Activated T-cell treated with anti-CD3 and anti-CD28 coated beads, Interleukin-2, amount 50 U/mL, for 72 hours (primary cell): ENCODE measurements at places on chromosomes 3 and 15.

DNA sequence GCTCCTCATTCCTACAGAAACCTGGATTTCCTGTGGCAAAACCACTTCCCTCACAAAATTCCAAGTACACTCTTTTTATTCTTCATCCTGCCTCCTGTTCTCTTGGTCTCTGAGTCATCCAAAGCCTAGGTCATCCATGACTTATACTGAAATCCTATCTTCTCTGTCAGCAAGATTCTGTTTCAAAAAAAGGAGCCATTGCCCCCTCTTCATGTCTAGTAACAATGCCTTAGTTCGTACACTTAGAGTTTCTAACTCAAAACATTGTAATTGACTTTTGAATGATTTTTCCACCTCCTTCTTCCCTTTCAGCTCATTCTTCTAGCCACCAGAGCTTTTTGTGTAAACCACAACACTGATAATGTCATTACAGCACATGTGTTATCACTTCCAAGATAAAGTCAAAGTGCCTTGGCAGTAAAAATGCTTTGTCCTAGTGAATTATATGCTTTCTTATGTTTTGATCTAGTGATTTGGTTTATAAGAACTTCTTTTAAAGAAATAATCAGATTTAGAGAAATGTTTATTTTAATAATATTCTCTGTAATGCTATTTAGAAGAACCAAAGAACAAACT lies 256.5 kb upstream of the NECTIN3 start:
- no peak for DNase-seq

DNA sequence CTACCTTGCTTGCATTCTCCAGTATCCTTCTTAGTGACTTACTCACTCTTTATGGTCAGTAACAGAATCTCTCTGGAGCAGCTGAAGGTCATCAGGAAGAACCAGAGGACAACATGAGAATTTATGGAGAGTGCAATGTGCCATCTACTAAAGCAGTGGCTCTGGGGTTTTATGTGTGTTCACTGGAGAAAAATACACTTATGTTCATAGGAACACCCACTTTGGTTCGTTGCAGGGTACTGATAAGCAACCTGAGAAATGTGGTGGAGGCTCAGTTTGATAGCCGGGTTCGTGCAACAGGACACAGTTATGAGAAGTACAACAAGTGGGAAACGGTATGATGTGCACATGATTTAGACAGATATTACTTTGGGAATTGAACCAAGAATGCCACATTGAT lies 12.8 kb downstream of the CPB1 start:
- no peak for DNase-seq

- no peak for DNase-seq
Measured at GRCh38 chr3:30664884-30665283, 58.5 kb downstream of the TGFBR2 start.

GRCh38 chr3:59443618-59444293 lies 393.9 kb upstream of the CFAP20DC start:
- DNase-seq = no peak

- no peak for DNase-seq
Measured at GRCh38 chr15:67017311-67017710, 48.1 kb upstream of the SMAD3 start.

GRCh38 chr3:114223143-114223542 lies 14.2 kb downstream of the ZNF80 start:
- peak; percentile 32 for DNase-seq

- no peak for DNase-seq
Measured at GRCh38 chr3:138818185-138818860, 16.4 kb downstream of the PIK3CB start.
